ENCODE measurements at places on chromosomes 13 and 19. TPM values are rescaled to one million over a fixed set of nuclear protein-coding genes. Genes with fewer than 3 reads are reported as not detected.

DNA sequence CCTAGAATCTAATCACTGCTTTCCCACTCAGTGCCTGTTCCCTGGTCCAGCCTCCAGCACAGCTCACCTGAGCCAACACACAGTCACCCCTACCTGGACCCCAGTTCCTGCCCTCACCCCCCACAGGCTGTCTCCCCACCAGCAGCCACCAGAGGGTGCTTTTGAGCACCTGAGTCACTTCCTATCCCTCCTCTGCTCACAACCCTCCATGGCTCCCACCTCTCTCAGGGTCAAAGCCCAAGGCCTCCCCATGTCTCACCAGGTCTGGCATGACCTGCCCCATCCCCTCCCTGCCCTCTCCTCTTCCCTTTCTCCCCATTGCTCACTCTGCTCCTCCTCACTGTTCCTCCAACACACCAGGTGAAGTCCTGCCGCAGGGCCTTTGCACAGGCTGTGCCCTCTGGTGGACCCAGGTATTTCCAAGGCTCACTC is 7.1 kb upstream of the DPP9 start:
- DNase-seq = no peak

DNA sequence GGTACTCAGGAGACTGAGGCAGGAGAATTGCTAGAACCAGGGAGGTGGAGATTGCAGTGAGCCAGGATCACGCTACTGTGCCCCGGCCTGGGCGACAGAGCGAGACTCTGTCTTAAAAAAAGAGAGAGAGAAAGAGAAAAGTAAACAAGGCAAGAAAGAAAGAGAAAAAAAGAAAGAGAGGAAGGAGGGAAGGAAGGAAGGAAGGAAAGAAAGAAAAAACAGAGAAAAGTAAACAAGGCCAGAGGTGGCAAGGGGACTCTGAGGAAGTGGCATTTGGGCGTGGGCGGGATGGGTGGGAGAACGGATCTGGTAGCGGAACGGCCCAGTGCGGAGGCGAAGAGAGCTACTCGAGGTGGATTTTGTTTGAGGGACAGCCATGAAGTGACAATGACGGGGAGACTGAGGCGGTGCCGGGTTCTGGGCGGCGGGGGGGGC is 7.5 kb upstream of the ARRDC2 start:
- peak; percentile 29 for DNase-seq

- no peak for DNase-seq
Observed at GRCh38 chr13:20206698-20207235, 14.0 kb upstream of the GJB2 start.

DNA sequence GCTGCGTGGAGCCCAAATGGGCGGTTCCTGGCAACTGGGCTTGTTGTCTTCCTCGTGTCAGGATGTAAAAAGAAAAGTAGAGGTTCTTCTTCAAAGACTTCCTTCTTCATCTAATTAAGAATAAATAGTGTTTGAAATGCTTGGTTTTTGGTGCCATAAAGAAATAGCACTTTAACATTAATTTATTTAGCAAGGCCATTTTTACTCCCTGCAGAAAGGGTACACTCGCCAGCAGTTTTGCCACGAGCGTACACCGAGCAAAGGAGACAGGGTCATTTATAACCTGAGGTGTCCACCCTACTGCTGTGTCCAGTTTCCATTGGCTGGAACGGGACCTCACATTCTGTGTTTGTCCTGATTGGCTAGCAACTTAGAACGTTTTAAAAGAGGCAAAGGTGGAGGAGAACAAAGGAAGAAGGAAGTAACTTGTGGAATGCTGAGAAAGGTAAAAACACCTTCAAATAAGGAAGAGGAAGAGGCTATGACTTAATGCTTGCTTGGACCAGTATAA is 21.8 kb upstream of the OR10H1 start:
- no peak for DNase-seq

DNA sequence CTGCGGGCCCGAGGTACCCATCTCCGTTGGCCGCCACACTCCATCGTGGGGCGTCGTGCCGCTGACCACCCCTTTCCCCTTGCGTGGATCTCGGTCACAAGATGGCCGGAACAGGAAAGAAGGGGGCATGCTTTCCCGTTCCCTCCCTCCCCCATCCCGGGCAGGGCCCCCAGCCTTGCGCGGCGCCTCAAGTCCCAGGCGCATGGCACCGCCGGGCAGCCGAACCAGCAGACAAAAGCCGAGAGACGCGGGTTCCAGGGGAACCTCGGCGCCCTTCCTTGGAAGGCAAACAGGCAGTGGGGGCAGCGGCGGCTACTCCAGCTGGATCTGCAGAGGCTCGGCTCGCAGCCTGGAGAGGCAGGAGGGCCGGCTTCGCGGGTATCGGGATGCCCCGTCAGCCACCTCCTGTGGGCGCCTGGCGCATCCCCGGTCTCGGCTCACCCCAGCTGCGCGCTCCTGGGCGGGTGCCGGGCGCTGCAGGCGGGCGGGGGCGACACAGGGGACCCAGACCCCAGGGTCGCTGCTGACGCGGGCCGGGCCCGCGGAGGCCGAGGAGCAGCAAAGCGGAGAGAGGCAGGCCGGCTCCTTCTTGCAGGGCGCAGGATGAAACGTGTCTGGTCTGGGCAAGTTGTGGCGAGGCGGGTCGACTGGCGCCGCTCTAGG is 439 bp downstream of the DZIP1 start:
- DNase-seq = peak; percentile 77

DNA sequence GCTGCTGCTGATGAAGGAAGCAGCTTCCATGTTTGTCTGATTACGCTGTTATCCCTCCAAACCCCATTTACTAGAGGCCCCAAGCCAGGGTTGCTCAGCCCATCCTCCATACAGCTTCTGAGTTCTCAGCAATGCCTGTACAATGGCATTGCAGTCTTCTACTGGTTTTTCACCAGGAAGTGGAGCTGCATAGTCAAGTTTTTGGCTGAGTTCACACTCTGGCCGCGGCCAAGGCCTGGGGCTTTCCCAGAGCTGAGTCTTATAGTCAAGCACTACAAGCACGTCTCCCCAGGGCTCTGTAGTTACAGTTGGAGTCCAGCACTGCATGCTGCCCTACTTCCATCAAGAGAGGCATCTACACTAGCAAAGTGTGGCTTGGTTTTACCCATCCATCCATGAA is 182.5 kb downstream of the POU4F1 start:
- no peak for DNase-seq

GRCh38 chr19:7917267-7918061 is 2.7 kb upstream of the SNAPC2 start:
- peak; percentile 86 for DNase-seq

DNA sequence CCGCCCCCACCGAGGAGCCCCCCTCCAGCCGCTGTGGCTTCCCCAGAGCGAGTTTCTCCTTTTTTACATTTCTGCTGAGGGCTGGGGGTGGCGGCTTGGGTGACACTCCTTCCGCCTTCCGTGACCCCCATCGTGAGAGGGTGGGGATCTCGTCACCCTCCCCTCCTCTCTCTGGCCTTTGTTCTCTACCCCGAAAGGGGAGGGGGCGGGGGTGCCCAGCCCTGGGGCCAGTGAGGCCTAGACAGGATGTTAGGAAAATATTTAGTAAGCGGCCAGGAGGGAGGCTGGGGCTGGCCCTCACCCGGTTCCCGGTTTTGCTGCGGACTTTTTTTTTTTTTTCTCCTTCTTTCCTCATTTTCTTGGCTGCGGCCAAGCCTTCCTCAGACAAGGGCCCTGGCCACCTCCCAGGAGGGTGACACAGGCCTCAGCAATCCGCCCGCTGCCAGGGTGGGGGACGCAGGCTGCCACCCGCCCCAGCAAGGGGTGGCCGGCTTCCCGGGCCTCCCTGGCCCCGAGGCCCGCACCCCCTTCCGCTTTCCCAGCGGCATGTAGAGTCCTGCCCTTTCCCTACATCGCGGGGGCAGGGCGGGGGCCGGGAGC is 3.9 kb downstream of the MIDN start:
- no peak for DNase-seq

- DNase-seq = no peak
Observed at GRCh38 chr13:27853861-27854260, 61.6 kb downstream of the GSX1 start.

TMEM145 gene
- total RNA-seq = 6.6 TPM

GRK1 gene
- 0.40 TPM for total RNA-seq

ANKRD24 gene
- total RNA-seq = 0.15 TPM

CLN5 gene
- 14.3 TPM for total RNA-seq
